Left ventricle myocardium inferior (tissue), 1 donor: ENCODE measurements at places on chromosomes 3 and 15. TPM values are rescaled to one million over a fixed set of nuclear protein-coding genes. Genes with fewer than 3 reads are reported as not detected.

DNA sequence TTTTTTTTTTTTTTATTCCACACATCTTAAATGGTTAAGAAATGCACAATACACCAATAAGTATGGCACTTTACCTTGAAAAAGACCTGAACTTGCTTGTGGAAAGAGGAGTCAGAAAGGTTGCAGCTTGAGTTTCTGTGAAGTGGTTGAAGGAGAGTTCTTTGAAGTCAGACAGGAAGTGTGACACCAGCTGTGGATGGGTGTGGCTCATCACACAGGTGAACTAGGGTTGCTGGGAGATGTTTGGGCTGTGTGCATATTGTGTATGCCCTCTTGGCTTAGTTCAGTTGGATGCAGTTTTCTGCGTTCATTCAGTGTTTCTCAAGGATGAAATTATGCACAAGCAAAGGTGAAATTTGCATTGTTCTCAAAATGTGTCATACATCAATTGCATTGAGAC, 6.3 kb downstream of the AEN start:
- no peak for DNase-seq

- DNase-seq = no peak
Measured at GRCh38 chr15:50880651-50881114, 27.8 kb upstream of the AP4E1 start.

GRCh38 chr3:60594025-60594424, 657.2 kb downstream of the FHIT start:
- peak; percentile 68 for DNase-seq

COL8A1 gene
- total RNA-seq = 16.4 TPM

ARL14 gene
- total RNA-seq = not detected

GRCh38 chr3:145817870-145818483, 343.0 kb downstream of the PLOD2 start:
- no peak for DNase-seq

SCG5 gene
- not detected for total RNA-seq

DNA sequence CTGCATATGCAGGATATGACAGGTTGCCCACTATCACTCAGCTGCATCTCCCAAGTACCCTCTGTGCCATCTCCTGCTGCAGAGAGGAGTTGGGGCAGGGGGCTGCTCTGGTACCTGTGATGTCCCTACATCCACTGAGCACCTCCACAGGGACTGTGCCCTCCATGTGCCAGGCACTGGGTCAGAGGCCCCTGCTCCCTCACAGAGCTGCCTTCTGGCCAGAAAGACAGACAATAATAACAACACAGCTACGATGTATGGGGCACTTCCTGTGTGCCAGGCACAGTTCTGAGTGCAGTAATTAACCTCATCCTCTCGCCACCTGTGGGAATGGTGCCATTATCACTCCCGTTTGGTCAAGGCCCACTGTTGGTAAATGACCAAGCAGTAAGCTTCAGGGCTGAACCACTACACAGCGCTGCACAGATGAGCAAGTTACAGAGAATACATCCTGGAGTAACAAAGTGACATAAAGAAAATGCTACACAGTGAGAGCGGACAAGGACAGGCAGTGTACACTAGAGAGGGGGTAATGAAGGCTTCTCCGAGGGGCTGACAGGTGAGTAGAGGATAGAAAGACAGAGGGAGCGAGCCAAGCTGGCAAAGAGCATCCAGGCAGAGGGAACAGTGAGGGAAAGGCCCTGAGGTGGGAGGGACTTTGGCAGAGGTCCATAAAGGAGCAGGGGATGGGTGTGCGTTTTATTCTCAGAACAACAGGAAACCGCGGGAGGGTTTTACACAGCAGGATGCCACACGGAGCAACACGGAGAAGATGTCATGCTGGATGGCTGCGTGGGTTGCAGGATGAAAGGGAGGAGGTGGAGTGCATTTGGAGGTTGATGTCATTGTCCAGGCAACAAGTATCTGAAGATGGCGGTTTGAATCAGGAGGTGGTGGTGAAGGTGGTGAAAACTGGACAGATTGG, 13.6 kb downstream of the WNT7A start:
- DNase-seq = no peak

NOX5 gene
- total RNA-seq = not detected

SLC35G2 gene
- total RNA-seq = 2.6 TPM

DNA sequence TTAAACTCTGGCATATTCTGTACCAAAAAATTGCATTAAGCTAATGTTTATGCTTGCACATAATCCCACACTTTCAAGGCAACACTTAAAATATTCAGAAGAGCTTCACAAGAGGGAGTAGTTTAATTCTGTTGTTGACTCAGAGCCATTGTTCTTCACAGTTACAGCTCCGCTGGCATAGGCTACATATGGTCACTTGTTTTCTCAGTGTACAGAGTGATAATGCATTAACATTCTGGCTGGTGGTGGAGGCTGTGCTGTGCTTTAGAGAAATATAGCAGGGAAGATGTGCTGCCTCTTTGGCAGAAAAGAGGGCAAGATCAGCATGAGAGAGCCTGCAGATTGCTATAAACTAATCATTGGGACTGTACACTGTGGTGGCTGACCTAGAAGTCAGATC, 13.3 kb downstream of the NLGN1 start:
- DNase-seq = no peak

CPNE4 gene
- 17.9 TPM for total RNA-seq

GRCh38 chr3:147298511-147298982, 107.8 kb downstream of the ZIC4 start:
- no peak for DNase-seq

- no peak for DNase-seq
Measured at GRCh38 chr3:43257850-43258249, 28.5 kb upstream of the SNRK start.

KLHL40 gene
- total RNA-seq = 0.22 TPM

STX19 gene
- not detected for total RNA-seq
